ENCODE measurements at places on chromosomes 6 and 20. TPM values are rescaled to one million over a fixed set of nuclear protein-coding genes. Genes with fewer than 3 reads are reported as not detected.

DNA sequence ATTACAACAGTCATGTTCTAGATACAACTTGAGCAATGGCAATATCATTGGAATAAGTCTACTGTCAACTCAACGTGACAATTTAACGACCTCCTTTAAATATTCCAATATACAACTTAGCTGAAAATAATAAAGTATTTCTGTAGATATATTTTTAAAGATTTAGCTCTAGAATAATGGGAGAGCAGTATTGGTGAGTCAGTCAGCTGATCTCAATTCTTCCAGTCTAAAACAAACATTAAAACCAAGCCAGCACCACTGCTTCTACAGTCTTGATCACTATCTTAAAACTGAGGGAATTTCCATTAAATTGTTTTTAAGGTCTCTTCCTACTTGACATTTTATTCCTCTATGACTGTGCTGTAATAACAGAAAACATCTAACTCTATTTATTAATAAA lies 38.2 kb downstream of the NOL7 start:
- no peak for DNase-seq

DNA sequence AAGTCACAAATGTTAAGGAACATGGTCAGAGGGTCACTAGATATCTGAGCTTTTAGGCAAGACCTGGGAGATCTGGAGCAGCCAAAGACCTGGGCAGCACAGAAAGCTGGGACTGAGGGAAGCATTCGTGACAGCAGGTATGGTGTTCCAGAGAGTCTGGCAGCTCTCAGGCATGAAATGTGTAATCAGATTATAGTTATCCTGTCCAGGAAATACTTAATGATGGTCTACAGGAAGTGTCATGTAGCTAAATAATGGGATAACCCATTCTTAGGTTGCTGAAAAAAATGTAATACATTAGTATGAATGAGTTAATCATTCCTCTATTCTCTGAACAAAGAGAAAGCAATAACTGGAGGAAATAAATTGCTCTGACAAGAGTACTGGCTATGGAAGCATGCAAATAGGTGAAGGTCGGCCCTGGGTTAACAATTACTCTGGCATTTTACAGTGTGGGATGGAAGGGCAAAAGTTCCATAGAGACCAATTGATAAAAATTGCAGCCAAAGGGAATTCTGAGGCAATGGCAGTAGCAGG lies 740.5 kb downstream of the CBLN4 start:
- DNase-seq: no peak

C6orf141 gene
- not detected for total RNA-seq

GRCh38 chr6:87745966-87746721 lies 44.1 kb upstream of the AKIRIN2 start:
- no peak for DNase-seq
